ENCODE measurements at places on chromosomes 5 and 9.

DNA sequence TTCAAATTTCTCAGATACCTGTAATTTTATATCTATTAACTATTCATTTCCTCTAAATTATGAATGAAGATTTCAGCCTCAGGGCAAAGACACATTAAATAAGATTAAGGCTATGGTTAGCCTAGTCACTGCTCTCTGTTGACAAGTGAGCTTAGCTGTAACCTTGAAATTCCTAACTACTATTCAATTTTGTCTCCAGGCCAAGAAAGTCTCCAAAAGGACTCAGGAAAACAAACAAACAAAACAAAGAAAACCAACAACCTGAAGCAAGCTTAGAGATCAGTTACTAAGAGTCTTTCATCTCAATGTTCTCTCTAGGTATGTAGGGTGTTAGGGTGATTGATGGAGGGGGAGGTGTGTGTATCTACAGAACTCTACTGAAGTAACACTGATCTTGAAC is 9.6 kb upstream of the CTNNAL1 start:
- DNase-seq, result no peak

DNA sequence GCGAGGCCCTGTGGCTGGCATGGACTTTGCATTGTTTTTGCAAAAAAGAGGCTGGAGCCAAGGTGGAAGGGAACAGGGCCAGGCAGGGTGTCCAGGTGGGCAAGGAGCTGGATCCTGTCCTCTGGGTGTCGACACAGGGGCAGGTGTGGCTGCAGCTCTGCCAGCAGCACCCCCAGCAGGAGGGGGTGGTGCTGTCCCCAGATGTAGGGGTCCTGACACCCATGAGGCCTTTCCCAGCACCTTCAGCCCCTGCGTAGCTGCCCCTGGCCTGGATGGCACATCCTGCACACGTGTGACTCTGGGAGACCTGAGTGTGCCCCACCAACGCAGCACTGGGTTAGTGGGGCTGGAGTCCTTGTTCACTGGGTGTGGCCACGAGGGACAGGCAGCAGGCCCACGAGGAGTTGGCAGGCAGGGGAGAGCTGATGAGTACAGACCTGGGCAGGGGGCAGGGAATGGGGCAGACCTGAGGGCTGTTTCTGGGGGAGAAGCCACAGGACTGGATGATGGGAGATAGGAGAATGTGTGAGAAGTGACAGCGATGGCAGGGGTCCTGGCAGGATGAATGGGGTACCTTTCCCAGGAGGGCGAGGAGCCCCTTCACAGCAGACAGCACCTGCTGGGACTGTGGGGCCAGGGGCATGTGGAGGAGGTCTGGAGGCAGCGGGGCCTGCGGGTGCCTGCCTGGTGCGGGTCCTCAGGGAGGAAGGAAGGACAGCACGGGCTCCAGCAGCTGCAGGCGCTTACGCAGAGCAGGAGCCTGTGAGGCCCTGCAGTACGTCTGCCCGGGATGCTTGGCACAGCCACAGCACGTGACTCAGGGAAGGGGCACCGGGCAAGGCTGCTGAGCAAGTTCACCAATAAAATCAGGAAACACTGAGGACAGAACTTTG is 3.6 kb upstream of the RASGEF1C start:
- DNase-seq, result peak; percentile 17

DNA sequence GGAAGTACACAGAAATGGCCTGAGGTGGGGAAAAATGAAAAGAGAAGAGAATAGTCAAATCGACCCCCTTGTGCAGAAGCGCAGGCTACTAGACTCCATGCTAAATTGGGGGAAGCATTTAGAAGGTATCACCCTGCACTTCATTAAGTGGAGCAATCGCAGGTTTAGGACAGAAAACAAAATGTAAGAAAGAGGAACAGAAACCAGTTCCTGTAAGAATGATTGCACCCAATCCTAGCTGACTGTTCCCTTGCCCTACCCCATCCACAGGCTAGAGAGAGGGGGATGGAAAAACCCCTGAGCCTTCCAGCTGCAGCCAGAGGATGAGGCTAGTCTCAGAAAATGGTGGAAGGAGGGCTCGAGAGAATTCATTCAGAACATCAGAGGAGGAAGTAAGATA is 23.9 kb upstream of the PPP1R2B start:
- no peak for DNase-seq

- no peak for DNase-seq
Measured at GRCh38 chr5:122985954-122986721, 50.4 kb downstream of the PPIC start.

- DNase-seq, result no peak
Measured at GRCh38 chr5:34531751-34532360, 124.3 kb upstream of the RAI14 start.

DNA sequence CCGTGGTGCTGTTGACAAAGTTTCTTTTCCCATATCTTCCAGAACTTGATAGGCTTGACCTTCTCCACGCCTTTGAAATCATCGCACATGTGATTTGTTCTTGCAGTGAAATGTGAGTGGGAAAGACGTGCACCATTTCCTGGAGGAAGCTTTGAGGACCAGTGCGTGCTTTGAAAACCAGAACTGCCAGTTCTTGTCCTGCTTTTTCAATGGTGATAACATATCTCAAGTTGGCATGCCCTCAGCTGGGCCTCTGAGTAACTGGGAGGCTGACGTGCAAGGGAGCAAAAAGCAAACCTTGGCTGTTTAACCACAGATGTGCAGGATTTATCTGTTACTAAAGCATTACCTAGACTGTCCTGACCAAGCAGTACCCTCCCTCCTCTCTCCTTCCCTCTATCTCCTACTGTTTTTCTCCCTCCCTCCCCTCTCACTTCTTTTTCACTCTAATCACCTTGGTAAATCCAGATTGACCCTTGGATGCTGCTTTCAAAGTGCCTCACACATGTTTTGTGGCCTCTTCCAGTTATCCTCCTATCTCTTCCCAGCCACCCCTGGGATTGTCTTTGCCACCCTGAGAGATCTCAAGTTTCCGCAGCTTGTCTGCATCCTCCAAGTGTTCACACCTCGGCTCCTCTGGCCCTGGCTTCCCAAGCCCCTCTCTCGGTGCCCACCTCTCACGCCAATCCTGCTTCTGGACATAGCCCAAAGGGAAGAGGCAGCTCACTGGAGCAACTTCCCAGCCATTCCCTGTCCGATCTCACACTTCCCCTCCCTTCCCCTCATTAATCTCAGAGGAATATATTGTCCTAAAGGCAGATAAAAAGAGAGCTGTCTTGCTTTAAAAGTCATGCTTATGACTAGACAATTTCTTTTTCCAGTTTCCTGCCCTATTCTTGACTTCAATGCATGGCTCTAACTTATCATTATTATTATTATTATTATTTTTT is 198.3 kb downstream of the ERCC6L2 start:
- DNase-seq, result no peak

Data from muscle of leg (tissue), 16 donors.